NCI-H1105 treated with DMSO at 0.1 percent for 48 hours (cell line): ENCODE measurements at places on chromosomes 6 and 20.
A peak's percentile ranks its signal among the peaks of the same experiment; 100 is the strongest.

DNA sequence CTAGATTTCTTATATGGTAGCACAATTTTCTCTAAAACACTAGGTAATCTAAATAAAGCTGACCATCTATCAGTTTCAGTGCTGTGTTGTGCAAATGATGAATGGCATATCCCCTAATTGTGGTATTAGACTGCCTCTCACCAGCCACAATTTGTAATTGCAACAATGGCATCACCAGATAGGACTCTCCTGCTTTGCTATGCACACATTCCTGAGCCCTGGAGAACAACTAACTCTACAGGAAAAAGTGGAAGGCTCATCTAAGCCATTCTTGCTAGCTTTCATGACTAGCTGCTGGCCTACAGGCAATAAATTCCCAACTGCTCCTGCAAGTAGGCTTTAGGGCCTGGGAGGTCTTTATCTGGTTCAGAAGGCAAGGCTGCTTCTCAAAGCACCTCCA is 974.1 kb downstream of the EYS start:
- DNase-seq = no peak

GRCh38 chr20:9156529-9157280 is 87.8 kb downstream of the PLCB4 start:
- DNase-seq = no peak

- DNase-seq = no peak
Observed at GRCh38 chr6:151647976-151648639, 154.3 kb downstream of the CCDC170 start.

- DNase-seq = no peak
Observed at GRCh38 chr20:4457566-4458543, 263.9 kb upstream of the PRND start.

GRCh38 chr6:158125271-158125670 is 42.8 kb downstream of the SERAC1 start:
- DNase-seq = no peak

- DNase-seq = no peak
Observed at GRCh38 chr6:41274256-41274655, 12.2 kb downstream of the TREM1 start.

DNA sequence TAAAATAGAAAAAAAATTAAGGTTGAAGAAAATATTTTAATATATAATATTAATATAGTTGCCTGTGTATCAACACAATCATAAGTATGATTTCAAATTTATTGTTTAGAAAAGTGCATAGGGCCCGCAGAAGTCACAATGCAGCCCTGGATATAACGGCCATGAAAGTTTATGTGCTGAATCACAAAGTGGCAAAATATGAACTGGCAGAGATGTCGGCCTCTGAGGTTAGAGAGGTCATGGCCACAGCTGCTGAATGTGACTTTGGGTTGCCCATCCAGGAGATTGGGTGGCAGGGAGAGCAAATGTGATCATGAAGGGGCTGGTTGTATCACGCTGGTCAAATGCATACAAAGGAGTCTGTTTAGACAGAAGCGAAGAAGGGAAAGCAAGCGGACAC is 35.7 kb downstream of the COL11A2 start:
- no peak for DNase-seq

DNA sequence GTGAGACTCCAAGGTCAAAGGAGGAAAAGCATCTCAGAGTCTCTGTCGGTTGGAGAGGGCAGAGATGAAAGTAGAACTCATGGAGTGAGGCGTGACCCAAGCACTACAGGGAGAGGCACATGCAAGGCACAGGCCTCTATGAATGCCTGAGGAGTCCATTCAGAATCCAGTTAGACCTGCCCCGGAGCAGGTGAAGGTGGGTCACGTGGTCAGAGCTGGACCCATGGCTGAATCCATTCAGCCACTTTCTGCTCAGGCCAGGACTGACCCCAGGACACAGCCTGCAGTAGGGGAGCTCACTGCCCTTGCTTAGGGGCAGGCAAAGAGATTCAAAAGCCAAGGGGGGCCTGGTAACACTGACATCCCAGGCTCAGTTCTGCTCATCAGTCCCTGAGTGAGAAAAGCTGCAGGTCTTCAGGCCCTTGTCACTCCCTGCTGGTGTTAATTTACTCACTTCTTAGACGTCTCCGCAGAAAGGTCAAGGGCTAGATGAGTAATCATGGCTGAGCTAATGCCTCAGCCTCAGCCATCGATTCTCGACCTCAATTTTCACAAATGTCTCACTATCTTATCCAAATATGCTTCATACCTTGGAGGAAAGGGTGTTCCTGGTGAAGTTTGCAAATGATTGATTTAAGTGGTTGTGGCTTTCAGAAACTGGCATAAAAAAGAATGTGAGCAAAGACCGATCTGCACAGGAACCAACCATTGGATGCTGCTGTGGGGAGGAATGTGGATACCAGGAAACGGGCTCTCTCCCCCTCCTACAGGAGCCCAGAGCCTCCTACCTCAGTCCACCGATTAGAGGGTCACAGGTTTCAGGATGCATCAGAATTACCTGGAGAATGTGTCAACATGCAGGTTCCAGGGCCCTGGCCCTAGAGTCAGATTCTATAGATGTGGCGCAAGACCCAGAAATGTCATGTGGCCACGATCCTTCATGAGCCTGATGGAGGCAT is 584.4 kb downstream of the PTPRT start:
- no peak for DNase-seq

DNA sequence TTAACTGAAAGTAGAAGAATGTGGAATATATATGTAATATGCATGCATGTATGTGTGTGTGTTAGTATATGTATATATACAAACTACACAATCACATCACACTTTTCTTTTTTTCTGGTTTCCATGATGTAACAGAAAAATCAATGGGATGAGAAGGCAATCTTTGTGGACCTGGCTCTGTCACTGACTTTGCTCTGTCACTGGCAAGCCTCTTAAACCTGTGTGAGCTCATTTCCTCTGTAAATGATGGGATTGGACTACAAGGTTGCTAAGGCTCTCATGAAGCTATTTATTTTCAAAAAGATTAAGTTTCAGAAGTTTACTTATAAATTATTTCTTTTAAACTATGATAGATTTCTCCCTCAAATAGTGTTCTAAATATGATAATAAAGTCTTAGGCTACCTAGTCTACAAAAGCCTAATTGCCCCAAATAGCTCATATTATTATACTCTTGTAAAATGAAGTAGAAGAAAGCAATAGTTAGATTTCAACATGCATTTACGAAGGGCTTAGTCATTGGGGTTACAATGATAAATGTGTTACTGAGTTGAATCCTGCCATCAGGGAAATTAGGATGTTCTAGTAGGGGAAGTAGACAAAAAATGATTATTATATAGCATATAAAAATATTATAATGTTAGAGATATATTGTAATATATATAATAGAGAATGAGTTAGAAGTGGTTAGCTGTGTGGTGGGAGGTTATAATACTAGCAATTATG is 129.3 kb downstream of the AFG1L start:
- DNase-seq = no peak

DNA sequence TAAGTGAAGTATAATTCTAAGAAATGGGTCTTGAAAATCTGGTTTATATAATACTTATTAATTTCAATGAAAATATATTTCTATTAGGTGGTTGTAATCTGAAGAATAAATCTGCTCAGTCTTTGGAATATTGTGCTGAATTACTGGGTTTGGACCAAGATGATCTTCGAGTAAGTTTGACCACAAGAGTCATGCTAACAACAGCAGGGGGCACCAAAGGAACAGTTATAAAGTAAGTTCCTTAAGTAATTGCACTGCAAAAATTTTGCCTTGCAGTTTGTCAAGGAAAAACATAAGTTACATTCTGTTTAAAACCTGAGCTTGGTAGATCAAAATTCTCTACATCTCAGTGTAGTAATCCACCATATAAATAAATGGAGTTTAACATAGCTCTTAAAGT is 106.0 kb downstream of the MYO6 start:
- DNase-seq = peak; percentile 22

DNA sequence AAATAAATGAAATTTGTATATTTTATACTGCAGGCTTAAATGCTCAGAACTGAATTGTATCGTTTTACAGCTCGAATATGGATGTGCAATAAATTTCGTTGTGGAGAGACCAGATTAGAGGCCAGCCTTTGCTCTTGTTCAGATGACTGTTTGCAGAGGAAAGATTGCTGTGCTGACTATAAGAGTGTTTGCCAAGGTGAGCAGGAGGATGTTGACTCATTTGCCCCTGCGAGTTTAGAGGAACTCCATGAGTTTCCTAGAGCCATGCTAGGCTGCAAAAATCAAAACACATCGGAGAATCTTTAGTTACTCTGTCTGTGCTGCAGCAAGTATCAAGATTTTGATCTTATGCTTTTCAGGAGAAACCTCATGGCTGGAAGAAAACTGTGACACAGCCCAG is 15.4 kb downstream of the ENPP3 start:
- no peak for DNase-seq

GRCh38 chr20:18978311-18978710 is 164.7 kb downstream of the SCP2D1 start:
- no peak for DNase-seq

DNA sequence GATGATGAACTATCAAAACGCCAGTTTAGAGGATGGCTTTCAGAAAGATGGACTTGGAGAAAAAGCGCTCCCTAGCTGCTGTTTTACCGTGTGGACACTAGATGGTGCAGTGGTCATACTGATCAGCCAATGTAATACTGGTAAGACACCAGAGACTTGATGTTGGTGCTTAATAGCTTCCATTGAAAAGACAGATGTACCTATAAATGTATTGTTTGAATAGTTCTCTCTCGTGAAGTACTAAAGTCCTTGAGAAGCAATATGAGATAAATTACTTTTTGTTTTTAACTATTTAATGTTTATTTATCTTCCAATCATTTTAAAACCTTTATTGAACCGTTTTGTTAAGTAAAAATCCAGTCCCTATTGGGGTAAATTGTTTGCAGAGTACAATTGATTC is 63.9 kb upstream of the FUCA2 start:
- peak; percentile 87 for DNase-seq

DNA sequence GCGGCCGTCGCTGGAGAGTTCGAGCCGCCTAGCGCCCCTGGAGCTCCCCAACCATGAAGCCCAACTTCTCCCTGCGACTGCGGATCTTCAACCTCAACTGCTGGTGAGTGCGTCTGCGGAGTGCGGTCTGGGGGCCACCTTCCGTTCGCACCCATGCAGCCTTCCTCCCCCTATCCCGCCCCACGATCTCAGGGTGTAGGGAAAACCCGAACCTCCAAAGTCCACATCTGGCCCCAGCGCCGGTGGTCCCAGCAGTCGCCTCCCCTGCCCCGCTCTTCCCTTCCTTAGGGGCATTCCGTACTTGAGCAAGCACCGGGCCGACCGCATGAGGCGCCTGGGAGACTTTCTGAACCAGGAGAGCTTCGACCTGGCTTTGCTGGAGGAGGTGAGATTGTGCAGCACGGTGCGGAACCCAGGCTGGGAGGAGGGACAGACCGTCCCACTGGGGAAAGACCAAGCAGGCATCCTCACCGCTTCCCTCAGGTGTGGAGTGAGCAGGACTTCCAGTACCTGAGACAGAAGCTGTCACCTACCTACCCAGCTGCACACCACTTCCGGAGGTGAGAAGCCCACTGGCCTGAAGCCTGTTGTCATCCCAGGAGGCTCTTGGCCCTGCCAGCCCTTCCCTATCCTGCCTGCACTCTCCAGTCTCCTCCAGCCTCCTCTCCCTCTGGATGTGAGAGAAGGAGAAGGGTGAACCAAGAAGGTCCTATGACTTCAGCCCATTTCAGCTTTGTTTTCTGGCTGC is 719 bp downstream of the SMPD2 start:
- DNase-seq = peak; percentile 61

DNA sequence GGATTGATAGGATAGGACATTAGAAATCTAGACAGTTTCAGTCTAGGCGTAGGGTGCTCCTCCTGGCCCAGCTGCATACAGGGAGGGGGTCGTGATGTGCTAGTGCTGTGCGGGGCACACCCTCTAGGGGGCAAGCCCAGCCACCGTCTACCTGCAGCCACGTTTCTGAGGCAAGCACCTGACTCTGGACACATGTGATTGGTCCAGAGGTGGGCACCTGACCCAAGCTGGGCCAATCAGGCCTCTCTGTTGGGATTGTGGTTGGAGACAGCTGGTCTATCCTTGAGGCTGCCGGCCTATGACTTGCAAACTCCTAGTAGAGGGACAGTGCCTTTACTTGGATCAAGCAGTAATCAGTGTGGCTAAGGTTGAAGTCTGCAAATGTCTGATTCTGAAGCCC is 317.1 kb downstream of the BMP7 start:
- DNase-seq = no peak
